ENCODE measurements at places on chromosomes 11 and 22.
A peak's percentile ranks its signal among the peaks of the same experiment; 100 is the strongest.

- no peak for DNase-seq
Measured at GRCh38 chr11:86738568-86738967, 61.8 kb upstream of the PRSS23 start.

GRCh38 chr22:19120829-19121630, 1.2 kb downstream of the DGCR2 start:
- peak; percentile 17 for DNase-seq

DNA sequence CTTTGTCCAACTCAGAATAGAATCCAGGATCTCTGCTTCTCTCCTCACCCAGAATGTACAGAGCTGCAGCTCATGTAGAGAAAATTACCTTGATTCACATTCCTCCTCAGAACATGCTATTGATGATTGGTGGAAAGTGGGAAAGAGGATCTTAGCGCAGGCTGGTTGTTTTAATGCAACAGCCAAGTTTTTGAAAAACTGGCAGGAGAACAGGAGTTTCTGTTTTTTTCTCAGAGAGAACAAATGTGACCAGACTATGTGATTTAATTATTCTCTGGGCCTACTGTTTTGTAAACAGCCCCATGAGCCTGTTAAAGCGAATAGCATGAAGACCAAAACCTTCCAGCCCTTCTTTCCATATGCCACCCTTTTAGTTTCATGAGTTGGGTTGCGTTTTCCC, 19.1 kb upstream of the IL18BP start:
- no peak for DNase-seq

DNA sequence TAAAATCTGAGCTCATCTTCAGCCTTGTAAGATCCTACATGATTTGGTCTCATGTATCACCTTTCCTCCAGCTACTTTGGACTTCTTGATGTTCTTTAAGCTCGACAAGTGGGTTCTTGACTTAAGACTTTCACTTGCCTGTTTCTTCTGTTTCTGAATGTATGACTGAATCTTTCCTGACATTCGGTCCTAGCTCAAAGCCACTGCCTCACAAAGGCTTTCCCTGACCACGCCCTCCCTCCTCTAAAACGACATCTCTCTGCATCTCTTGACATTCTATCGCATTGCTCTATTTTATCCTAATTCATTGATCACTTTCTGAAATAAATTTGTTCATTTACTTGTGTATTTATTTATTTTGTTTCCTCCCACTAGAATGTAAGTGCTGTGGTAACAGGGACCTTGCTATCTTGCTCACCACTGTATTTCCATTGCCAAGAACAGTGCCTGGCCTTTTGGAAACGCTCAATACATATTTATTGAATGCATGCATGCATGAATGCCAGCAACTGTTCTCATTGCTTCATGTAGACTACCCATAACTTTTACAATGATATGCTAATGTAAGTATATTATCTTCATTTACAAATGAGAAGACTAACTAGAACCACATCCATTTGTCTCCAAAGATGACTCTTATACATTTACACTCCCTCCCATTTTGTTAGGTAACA, 43.0 kb downstream of the LMO2 start:
- DNase-seq, result no peak

DNA sequence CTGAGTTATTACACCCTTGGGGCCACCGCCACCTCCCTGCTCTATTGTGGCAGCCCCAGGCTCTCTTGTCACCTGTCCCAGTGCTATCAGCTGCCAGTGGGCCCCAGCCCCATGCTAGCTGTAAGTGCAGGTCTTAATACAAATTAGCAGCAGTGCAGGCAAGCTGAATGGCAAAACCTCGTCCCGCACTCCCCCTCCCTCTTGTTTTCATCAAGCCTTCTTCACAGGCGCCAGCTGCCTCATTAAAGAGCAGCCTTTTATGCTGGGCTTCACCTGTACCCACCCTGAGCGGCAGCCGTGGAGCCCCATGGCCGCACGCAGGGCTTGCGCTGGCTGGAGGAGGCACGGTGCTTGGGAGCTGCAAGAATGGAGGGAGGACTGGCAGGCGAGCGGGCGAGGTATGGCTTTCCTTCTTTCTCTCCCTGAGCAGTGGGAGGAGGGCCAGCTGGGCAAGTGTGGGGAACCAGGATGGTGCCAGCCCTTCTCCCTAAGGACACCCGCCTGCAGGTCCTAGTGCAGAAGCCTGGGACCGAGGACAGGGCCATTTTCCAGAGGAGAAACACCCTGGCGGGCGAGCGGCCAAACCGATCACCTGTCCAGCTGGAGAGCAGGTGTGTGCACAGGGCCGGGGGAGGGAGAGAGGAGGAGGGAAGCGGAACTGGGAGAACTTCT, 70.7 kb downstream of the FLI1 start:
- DNase-seq, result no peak

DNA sequence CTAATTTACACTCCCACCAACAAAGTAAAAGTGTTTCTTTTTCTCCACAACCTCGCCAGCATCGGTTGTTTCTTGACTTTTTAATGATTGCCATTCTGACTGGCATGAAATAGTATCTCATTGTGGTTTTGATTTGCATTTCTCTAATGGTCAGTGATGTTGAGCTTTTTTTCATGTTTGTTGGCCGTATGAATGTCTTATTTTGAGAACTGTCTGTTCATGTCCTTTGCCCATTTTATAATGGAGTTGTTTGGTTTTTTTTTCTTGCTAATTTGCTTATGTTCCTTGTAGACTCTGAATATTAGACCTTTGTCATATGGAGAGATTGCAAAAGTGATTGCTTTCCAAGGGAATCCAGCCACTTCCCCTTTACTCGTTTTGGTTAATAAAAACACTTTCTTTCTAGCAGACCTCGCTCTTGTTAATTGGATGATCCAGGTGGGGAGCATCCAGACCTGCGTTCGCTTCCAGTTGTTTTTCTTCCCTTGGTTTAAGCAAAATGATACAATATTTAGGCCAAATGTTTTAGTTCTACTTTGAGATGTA, 17.1 kb upstream of the APOL4 start:
- no peak for DNase-seq

DNA sequence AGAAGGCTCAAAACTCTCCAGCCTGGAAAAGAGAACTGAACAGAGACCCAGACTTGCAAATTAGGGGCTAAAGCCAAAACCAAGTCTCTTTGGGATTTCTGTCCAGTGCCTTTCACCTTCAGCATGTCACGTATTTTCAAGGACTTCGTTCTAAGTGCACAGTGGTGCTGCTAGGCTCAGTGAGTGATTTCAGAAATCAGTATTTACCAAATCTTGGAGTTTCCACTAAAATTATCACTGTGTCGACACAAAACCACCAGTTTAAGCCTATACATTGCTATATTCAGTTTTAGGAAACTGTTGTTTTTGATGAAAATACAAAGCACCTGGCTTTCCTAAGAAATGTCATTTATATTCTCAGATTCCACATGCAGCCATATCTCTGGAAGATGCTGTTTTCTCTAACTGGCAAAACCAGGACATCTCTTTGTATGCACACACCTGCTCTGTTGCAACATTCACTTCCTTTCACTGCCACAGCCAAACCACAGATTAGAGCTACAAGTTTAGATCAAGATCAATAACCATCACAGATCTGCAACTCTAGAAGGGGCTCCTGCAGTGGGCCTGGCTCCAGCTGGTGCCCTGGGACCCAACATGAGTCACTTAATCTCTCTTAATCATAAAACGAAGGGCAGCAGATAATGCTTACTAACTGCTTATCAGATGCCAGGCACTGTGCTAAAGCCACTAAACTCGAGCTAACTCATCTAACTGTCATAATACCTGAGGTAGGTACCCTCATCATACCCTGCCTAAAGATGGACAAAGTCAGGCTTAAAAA, 22.3 kb downstream of the SMCO4 start:
- no peak for DNase-seq

DNA sequence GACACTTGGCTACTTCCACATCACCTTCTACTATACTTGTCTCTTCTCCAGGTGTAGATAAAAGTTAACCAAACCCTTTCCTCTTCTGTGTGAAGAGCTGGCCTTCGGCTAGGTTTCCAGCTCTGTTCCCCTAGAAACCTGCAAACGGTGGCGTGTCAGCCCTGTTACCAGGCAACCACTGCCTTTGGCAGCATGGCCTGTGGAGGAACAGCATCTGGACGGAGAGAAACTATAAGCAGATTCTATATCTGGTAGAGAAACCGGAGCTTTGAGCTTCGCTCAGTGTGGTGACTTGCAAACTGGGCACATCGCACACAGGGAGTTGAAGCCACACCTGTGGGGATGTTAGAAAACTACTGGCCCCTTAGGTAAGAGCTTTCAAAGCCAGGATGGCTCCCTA, 35.9 kb downstream of the ARAP1 start:
- no peak for DNase-seq
